ENCODE measurements at places on chromosomes 7 and 10.

DNA sequence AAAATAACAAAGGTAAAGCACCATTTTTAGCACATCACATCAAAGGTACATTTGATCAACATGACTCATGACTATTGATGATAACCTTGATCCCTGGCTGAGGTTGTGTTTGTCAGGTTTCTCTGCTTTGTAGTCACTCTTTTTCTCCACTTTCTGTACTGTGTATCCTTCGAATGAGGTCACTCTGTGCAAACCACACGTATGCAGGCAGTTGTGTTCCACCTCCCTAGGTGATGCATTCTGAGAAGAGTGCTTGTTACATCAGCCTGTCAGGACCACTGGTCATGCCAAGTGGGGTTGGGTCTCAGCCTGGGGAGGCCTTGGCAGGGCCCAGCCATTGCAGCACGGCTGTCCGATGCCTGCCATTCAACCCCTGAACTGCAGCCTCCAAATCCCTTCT lies 62.8 kb upstream of the GJD4 start:
- no peak for DNase-seq

DNA sequence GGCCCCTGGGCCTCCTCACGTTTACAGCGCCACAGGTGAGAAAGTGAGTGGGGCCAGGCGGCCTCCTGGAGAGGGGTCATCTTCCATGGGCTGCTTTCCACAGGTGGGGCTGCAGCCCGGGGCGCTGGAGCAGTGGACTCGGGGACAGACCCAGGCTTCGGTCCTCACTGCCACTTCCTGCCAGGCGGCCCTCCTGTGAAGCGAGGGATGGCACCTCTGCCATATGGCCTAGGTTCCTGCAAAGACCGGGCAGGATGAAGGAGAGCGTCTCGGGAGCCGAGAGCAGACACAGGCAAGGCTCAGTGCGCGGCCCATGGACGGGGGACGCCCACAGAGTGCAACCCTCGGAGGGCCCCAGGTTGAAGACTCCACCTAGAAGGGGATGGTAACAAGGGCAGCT lies 106.8 kb downstream of the MAD1L1 start:
- no peak for DNase-seq

DNA sequence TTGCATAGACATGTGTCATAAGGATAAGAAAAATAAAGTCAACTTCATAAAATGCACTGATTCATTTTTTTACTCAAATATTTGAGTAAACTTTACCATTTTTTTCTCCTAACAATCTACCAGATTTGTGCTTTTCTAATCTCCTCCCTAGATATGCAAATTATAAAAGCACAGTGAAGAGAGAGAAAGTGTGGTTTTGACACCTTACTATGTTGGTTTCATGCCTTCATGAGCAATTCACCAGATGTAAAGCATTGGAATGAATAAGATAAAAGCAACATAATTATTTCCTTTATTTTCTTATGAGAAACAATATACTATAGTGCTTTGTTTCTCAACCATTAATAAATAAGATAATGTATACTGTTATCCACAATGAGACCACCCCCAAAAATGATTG lies 432.5 kb upstream of the PCDH15 start:
- no peak for DNase-seq

GRCh38 chr7:10022957-10023356 lies 950.7 kb upstream of the PHF14 start:
- DNase-seq: no peak

DNA sequence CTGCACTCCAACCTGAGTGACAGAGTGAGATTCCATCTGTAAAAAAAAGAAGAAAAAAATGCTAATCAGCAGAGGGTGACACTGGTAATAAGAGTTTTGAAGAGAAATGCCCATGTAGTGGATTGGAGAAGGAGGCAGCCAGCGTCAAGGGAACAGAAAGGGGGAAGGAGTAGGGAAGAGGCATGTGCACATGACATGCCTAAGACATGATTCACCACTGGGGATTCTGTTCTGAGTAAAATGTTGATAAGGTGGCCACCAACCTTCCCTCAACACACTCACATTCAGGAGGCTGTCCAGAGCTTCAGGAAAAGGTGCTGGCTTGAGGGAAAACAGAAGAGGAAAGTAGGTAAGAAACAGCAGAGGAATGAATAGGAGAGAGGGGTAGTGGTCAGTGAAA lies 39.9 kb downstream of the AKR1D1 start:
- no peak for DNase-seq

- no peak for DNase-seq
These were observed 136.4 kb upstream of the MDFIC start for GRCh38 chr7:114785496-114785895.

DNA sequence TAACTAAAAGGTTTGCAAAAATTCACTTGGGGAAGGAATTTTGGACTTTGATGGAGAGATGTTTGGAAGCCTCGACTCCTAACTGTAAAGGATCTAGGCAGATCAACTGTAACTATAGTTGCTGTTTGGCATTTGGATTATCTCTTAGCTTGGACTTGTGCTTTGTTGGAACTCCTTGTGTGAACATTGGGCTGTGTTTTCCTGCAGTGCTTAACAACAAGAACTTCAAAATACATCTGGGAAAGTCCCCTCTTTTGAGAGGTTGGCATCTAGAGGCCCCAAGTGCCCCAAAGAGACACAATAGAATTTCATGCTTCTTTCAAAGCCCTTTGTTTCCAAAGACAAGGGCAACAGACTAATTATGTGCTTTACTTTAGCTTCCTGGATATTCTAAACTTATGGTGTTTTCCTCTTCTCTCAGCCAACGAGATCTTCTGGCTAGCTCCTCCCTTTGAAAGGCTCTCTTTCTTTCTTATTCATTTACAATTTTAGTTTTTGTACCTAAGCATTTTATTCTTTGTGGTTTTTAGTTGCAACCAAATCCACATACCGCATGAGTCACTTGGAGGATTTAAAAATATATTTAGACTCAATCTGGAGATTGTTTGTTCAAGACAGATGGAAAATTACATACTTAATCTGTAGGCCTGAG lies 11.6 kb downstream of the ABCA13 start:
- DNase-seq: no peak

GRCh38 chr10:32039734-32040133 lies 16.5 kb downstream of the KIF5B start:
- DNase-seq: no peak

GRCh38 chr7:18597754-18598153 lies 102.2 kb downstream of the HDAC9 start:
- no peak for DNase-seq

DNA sequence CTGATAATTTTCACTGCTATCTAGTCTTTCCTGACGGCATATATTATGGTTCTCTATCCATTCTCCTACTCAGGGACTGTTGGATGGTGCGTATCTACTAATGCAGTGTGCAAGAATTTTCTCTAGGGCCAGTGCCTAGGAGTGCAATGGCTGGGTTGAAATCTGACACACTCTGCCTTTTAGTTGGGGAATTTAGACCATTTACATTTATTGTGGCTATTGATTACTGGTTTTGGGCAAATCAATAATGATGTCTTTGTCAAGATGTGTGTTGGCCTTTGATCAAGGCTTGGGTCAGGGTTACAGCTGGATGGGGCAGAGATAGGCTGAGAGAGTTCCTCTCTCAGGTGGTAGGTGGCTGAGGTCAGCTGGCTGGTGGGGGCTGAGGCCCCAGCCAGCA lies 21.8 kb downstream of the NPTX2 start:
- DNase-seq: no peak

DNA sequence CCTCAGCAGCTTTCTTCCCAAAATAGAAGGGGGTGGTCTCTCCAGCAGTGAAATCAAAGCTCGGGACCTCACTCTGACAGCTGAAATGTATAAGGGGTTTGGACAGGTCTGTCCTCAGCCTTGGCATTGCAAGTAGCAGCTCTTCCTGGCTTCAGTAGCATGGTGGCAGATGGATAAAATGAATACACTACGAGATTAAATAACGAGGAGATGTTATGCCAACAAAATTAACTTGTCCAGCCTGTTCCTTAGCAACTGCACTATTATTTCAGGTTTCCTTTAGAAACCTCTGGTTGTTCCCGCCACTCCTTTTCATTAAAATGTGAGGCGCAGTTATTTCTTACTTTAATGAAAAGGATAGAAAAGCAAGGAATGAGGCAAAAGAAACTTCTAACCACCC lies 24.9 kb downstream of the PRLHR start:
- DNase-seq: no peak

GRCh38 chr7:122307228-122307621 lies 2.7 kb upstream of the FEZF1 start:
- no peak for DNase-seq

DNA sequence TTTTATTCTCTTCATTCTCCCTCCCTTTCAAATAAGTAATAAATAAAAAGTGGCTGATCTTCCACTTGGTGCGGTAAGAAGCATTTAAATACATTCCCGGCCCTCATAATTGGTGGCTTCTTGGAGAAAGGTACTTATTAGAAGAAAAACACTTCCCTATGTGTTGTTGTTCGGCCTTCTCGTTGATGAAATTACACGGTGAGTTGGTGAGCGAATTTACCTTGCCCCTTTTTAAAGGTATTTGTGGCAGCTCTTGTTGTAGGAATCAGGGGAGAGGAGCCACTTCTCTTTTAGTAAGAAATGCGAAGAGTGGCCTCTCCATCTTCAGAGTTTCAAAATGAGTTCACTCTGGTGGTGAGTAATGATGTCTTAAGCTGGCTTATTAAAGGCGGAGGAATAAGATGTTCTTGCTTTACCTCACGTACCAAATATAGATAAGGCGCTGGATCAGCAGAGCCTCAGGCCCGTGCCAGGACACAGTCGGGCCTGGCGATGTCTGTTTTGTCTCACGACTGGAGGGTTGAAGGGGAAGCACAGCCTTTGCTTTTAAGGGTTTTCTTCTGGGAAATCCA lies 135.9 kb downstream of the CUX1 start:
- DNase-seq: no peak
